Activated CD8-positive, alpha-beta T cell treated with anti-CD3 and anti-CD28 coated beads for 36 hours (primary cell): ENCODE measurements at places on chromosomes 7 and 10. TPM values are rescaled to one million over a fixed set of nuclear protein-coding genes. Genes with fewer than 3 reads are reported as not detected.

DNA sequence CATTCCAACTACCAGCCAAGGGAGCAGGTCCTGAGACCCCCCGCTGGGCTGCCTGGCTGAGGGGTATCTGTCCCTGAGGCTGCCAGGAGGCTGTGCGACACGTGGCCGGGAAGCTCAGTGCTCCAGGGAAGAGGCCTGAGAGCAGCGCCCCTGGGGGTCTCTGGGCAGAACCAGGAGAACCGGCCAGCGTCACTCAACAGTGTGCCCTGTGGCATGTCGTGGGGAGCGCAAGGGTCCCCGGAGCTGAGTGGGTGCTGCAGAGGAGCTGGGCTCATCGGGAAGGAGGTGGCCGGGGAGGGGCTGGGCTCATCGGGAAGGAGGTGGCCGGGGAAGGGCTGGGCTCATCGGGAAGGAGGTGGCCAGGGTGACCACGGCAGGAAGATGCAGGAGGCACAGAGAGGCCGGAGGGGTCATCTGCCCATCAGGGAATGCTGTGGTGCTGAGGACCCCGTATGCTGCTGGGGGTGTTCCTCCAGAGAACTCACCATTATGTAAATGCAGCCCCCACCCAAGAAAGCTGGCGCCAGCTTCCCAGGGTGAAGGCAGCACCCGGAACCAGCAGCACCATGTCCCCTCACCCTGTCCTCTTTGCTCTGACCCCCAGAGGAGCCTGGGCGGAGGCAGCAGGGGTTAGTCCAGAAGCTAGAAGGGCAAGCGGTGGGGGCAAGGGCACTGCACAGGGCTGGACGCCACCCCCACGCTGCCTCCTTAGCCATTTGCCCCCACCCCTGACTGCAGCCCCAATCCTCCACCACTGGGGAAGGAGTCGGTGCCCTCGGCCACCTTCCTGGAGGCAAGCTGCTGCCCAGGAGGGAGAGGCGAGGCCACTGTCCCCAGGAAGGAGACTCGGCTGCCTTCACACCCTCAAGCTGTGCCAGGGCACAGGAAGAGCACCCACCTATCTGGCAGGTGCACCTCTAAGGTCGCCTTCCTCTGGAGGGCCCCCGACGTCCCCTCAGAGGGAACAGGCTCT, 33.3 kb downstream of the CALML3 start:
- DNase-seq = no peak

Gene TET1
- 1.1 TPM for total RNA-seq

Gene IQUB
- total RNA-seq = 0.09 TPM

- DNase-seq = no peak
These were observed 51.1 kb downstream of the ADCYAP1R1 start for GRCh38 chr7:31102973-31103850.

DNA sequence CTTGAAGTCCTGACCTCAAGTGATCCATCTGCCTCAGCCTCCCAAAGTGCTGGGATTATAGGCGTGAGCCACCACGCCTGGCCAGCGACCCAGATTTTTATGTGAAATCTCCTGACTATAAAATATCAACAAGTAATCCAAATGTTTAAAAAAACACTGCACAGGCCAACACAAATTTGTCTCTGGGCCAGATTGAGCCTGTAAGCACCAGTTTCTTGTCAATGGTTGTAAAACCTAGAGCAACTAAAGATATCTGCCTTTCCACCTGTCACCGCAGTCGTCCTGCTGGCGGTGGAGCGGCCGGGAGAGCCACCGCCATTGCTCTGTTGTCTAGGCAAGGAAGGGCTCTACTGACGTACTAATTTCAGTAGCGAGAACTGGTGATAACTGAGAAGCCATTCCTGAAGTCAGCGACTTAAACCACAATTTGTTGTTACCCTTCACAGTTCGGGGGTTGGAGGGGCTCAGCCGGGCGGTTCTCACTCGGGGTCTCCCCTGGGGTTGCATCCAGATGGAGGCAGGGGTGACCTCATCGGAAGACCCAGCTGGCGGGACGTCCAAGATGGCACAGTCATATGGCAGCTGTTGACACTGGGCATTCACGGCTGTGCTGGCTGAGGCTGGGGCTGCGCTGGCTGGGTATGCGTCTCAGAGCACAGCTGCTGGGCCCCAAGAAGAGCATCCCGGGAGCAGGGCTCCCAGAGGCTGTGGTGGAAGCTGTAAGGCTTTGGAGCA, 55.2 kb upstream of the PDGFA start:
- DNase-seq = no peak

- DNase-seq = no peak
These were observed 6.5 kb downstream of the SNX8 start for GRCh38 chr7:2307690-2308107.

GRCh38 chr10:79191951-79192676, 123.3 kb downstream of the ZMIZ1 start:
- DNase-seq = no peak

GRCh38 chr10:110535958-110536891, 31.3 kb upstream of the SMC3 start:
- DNase-seq = peak; percentile 95

DNA sequence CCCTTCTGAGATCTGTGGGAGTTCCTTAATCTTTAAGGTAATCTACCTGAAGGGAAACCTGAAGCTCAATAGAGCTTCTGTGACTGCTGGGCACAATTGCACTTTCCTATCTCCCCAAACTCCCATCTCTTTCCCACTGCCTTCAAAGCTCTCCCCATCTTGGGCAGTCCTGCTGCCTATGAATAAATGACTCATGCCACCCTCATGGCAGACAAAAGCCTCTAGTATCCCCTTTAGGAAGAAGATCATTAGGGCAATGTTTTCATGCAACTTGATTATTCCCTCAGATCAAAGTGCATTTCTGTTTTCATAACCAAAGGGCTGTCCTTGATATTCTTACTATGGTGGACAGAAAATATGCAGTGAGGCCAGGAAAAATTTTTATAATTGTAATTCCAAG, 704.9 kb upstream of the LRRN3 start:
- DNase-seq = no peak

DNA sequence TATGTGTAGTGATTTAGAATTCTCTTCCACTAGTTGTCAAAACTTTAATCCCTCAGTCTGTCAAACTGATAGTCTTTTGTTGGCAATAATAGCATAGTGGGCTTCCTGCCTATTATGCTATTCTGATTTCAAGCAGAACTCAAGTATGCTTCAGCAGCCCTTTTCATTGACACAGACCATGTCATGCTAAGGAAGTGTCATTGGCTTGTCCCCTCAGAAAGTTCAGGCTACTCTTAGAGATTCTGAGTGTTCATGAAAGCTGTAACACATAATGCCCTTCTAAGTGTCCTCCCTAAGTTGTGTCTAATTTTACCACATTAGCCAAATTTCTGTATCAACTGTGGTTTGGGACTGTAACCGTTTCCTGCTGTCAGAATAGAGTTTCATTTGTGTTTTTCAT, 198.7 kb downstream of the THSD7A start:
- DNase-seq = no peak

Gene RADIL
- 0.65 TPM for total RNA-seq

DNA sequence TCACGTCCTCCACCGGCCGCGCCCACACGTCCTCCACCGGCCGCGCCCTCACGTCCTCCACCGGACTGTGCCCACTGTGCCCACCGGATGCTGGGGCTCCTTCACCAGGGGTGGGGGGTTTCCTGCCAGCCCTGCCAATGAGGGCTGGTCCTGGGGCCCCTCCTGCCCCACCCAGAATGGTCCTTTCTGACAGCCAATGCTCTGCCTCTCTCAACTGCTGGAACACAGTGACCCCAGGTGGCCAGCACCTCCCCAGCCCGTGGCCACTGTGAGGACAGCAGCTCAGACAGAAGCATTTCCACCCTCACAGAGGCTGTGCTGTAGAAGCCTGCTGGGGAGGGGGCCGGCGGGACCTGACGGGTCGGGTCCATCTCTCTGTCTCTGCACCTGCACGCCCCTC, 90.1 kb upstream of the DNAAF5 start:
- peak; percentile 54 for DNase-seq

DNA sequence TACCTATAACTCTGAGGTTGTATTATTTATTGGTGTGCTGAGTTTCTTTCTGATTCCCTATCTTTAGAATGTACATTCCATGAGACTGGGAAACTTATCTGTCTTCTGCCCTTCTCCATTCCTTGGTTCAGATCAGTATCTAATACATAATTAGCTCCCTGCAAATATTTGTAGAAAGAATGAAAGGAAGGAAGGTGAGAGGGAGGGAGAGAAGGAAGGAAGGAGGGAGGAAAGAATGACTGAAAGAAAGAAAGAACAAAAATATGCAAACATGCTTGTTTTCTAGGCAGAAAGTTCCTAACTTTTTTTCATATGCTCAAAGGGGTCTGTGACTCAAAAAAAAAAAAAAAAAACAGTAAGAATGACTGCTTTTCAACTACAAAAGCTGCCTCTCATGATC, 3.9 kb upstream of the USP6NL start:
- DNase-seq = no peak

Gene ORC5
- 22.1 TPM for total RNA-seq

GRCh38 chr10:88598055-88598454, 11.5 kb downstream of the LIPJ start:
- DNase-seq = no peak

DNA sequence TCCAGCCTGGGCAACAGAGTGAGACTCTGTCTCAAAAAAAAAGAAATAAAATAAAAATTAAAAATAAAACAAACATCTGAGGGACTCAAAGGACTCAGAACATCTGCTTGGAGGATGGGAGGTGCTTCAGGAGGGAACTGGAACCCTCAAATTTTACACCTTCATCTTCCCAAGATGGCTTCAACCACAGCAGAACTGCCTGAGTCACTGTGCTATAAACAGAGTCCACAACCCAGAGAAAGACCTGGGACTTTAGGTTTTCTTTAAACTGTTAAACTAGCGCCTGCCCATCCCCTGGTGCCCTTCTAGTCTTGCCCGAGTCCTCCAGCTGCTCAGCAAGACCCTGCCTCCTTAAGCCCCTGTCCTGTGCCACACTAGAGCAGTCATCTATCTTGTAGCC, 40.8 kb downstream of the RGS10 start:
- peak; percentile 47 for DNase-seq

GRCh38 chr10:79155301-79156081, 86.7 kb downstream of the ZMIZ1 start:
- DNase-seq = no peak

- no peak for DNase-seq
These were observed 494.3 kb upstream of the AUTS2 start for GRCh38 chr7:69104023-69104422.

Gene MSS51
- total RNA-seq = 2.0 TPM

Gene NACAD
- 0.31 TPM for total RNA-seq

- DNase-seq = no peak
These were observed 50.6 kb downstream of the AOAH start for GRCh38 chr7:36673703-36674102.

GRCh38 chr10:62594093-62594520, 210.4 kb upstream of the ADO start:
- DNase-seq = peak; percentile 65
